ENCODE measurements at places on chromosomes 16 and 17.

DNA sequence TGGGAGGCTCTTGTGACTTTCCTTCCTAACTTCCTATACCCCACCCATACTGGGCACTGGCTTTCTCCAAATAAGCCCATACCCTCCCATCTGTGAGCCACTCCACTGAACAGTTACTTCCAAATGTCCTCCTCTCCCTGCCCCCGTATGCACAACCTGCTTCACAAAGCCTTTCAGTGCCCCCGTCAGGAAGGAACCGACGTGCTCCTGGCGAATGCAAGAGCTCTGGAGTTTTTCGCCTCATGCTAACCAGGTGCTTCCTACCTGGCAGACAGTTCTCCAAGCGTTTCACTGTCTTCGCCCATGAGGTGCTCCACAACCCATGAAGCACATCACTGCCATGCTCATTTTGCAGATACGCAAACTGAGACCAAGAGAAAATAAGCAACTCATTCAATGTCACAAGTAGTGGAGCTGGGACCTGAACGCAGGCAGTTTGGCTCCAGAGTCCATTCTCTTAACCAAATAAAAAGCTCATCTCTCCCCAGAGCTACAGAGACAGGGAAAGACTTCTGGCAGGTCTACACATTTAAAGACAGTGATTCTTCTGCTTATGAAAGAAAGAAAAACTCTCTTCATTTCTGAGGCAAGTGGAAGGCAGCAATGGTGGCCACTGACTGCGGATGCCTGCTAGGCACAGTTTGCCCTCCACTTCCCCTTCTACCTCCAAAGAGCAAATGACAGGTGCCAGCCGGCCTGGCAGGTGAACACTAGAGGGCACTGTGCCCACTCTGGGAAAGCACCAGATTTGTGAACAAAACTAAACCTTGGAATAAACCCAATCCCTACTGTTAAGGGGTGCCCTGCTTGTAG, 23.8 kb downstream of the SPHK1 start:
- DNase-seq: peak; percentile 47

GRCh38 chr17:15350777-15351477, 9.5 kb upstream of the TEKT3 start:
- no peak for DNase-seq

- DNase-seq: peak; percentile 60
Measured at GRCh38 chr17:44363613-44364159, at the start of gene FAM171A2. Gene FAM171A2 (minus strand): TSS chr17:44363853. CDS start chr17:44363714, 139 bp downstream.

DNA sequence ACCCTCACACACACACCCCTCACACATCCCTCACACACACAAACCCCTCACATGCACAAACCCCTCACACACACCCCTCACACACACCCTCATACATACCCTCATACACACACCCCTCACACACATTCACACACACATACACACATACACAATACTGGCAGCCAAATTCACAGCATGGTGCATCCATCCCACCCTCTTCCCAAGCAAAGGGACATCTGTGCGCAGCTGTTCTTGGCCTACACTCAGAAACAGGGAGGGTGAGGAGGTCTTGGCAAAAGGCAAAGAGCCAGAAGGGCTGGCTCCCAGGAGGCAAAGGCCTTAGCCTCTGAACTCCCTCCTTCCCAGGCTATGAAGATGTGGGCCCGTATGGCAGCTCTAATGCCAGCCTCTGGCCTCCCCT, 23.4 kb downstream of the C17orf67 start:
- no peak for DNase-seq

DNA sequence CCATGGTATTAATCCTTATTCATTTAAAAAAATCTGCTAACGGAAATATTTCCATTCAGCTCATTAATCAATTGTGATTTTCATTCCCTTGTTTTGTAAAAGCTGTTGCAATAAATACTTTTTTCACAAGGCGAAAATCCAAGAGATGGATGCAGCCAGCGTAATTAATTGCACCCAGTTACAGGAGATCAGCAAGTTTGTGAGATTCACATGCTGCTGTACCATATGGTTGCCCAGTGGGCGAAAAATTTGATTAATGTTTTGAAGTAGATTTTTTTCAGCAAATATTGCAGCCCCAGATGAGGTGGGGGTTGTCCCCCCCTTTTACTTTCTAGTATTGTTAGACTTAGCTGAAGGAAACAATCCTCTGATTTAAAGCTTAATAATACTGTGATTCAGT, 186.6 kb downstream of the WWOX start:
- no peak for DNase-seq

Measured in NCI-H1092 (cell line).